ENCODE measurements at places on chromosomes 3 and 15.

DNA sequence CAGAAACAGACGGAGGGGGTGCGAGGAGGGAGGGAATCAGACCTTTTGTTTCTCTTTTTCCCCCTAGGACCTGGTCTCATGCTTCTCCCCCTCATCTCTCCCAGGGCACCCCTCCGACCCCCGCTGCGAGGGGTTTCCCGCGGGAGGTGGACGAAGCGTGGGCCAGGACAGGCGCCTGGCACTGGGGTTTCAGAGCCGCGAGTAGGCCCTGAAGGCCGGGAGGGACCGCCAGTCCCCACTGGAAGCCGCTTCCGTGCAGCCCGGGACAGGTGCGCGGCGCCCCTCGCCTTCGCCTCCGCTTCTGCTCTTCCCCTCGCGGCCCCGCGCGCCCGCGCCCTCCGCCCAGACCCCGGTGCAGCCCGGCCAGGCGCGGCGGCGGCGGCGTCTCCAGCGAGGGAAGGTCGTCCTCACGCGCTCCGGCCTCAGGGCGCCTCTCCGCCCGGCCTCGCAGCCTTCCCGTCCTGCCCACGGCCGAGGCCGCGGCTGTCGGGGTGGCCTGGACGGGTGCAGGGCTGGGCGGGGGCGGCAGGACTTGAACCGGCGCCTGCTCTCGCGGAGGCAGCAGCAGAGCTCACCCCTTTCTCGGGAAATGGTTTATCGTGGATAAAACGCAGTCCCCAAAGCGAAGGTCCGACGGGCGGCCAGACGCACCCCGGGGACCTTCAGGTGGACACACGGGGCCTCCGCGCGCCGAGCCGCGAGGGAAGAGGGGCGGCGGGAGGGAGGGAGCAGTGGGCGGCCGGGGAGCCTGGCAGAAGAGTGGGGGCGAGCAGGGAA lies 31.5 kb upstream of the ADAMTS17 start:
- DNase-seq: no peak

GRCh38 chr15:92266796-92267685 lies 126.6 kb upstream of the ST8SIA2 start:
- no peak for DNase-seq

- no peak for DNase-seq
These were observed 17.8 kb downstream of the FLNB start for GRCh38 chr3:58025837-58026569.

GRCh38 chr15:98609144-98609852 lies 39.0 kb upstream of the IGF1R start:
- DNase-seq: no peak

GRCh38 chr3:184595726-184596125 lies 34.1 kb downstream of the EPHB3 start:
- no peak for DNase-seq

GRCh38 chr15:31554261-31554660 lies 227.6 kb downstream of the KLF13 start:
- DNase-seq: no peak

DNA sequence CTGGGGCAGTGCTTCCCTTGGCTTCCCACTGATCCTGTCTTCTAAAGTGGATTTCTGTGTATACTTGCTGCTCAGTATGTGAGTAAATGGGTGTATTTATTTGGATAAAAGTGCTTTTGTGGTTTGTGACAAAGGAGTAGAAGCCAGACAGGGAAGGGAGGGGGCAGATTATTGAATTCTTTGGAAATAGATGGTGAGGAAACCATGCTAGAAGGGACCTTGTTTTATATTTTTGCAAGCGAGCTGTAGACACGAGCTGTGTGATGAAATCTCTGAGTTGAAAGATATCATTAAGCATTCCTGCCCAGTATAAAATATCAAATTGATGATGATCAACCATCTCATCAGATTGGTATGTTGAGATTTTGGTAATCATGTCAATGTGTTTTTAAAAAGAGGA lies 68.9 kb downstream of the DUT start:
- no peak for DNase-seq

DNA sequence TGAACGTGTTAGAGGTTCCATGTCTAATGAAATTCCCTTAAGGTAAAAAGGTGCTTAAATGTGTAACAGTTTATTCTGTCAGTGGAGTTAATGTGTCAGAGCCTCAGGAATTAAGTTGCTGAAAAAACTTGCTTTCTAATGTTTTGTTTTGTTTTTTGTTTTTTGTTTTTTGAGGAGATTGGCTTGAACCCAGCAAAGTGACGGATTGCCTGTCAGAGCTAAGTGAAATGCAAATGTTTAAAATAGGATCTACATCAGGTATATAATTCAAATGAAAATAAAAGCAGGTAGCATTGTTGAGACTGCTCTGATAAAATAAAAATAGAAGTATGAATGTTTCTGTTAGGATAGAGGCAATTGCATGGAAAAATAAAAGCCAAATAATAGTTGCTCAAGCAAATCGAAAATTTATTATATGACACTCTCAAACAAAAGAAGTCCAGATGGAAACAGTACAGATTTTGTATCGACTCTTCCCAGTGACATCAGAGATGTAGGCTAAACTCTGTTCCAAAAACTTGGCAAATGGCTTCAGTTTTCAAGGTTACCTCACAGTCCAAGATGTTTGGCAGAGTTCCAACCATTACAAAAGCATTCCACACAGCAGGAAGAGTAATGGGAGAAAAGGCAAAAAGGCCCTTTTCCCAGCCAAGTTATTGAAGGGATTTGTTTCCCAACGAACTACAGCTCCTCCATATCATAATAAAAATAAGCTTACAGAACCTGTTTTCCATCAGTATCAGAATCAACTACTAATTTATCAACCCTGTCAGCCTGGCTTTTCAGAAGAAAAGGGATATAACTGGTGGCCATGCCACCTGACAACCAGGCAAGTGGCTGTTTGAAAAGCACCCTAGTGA lies 291.0 kb downstream of the TBL1XR1 start:
- no peak for DNase-seq

DNA sequence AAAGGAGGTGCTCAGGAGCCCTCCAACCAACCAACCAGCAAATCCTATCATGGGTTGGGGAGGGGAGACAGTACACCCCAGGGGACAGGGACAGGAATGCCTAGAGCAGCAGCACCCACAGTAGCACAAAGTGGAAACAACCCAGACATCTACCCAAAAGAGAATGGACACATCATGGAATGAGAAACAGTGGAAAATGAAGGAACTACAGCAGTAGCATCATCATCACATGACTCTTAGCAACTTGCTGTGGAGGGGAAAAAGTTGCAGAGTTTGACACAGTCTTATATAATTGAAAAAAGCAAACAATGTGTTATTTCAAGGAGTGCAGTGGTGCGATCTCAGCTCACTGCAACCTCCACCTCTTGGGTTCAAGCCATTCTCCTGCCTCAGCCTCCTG lies 11.0 kb downstream of the C3orf22 start:
- DNase-seq: no peak

DNA sequence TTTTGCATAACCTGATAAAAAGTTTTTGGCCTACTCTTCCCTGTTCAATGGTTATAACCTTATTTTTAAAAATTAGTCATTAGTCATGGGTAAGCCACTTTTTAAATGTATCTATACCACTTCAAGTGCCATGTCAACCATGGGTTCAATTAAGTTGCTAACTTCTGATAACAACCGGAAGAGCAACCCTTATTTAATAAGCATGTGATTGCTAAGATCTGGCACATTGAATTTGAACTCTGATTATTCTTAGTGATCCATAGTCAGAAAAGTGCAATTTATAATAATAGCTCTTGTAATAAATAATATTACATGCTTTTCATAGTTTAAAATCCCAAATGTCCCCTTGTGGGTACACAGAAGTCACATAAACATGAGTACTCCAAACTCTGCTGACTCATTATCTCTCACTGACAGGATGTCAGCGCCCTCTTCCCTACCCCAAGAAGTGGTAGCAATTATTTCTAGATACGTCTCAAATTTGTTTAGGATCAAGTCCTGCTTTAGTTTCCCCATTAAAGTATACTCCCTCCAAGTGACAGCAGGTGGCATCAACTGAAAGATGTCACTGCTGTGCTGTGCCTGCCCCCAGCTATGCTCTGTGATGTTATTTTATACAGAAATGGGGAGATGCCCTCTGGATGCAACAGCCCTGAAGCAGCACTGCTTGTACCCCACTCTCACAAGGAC lies 18.6 kb downstream of the SAMD7 start:
- no peak for DNase-seq

GRCh38 chr3:127688022-127688415 lies 15.3 kb downstream of the ABTB1 start:
- no peak for DNase-seq

- no peak for DNase-seq
These were observed 717 bp downstream of the PXK start for GRCh38 chr3:58333206-58334012.

DNA sequence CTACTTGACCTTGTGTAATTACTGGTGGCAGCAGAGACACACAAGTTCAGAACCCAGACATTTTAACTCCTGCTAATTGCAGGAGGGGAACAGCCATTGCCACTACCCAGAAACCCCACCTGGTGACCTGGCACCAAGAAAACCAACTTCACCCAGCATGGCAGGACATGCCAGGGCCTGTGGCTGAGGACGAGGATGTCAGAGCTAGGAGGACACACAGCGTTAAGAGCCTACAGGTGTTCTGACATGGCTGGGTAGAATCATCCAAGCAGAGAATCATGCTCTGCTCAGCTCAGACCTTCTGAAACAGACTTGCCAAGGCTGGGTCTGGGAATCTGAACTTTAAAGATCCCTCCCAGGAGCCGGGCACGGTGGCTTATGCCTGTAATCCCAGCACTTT lies 11.7 kb upstream of the SPATA12 start:
- DNase-seq: no peak

DNA sequence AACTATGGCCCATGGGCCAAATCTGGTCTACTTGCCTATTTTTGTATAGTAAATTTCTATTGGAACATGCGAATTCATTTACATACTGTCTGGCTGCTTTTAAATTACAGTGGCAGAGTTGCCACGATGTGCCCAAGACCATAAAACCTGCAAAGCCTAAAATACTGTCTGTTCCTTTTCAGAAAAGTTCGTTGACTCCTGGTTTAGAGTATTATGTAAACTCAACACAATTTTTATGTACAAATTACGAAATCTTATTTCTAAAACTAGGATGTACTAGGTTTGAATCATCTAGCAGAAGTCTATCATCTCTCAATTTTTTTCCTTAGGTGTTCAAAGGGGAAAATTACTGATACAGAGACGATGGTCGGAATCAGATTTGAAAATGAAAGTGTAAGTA lies 26.9 kb downstream of the SENP2 start:
- no peak for DNase-seq
